ENCODE measurements at places on chromosomes 1 and 21. TPM values are rescaled to one million over a fixed set of nuclear protein-coding genes. Genes with fewer than 3 reads are reported as not detected.
A peak's percentile ranks its signal among the peaks of the same experiment; 100 is the strongest.

GRCh38 chr1:117735045-117735992 lies 129.5 kb downstream of the TENT5C start:
- H3K27me3 ChIP-seq = no peaks in the 10 kb centered on the region
- H3K27ac ChIP-seq = peak overlapping the region; percentile 92
- H3K36me3 ChIP-seq = peaks cover 3% of the 10 kb centered on the region
- peak; percentile 70 for DNase-seq
- H3K4me1 ChIP-seq = peaks cover 11% of the 10 kb centered on the region

GRCh38 chr21:35136586-35137219 lies 87.6 kb upstream of the RUNX1 start:
- H3K36me3 ChIP-seq = no peaks in the 10 kb centered on the region
- no peak overlapping the region for H3K4me3 ChIP-seq
- H3K27me3 ChIP-seq = no peaks in the 10 kb centered on the region
- no peak for DNase-seq

DNA sequence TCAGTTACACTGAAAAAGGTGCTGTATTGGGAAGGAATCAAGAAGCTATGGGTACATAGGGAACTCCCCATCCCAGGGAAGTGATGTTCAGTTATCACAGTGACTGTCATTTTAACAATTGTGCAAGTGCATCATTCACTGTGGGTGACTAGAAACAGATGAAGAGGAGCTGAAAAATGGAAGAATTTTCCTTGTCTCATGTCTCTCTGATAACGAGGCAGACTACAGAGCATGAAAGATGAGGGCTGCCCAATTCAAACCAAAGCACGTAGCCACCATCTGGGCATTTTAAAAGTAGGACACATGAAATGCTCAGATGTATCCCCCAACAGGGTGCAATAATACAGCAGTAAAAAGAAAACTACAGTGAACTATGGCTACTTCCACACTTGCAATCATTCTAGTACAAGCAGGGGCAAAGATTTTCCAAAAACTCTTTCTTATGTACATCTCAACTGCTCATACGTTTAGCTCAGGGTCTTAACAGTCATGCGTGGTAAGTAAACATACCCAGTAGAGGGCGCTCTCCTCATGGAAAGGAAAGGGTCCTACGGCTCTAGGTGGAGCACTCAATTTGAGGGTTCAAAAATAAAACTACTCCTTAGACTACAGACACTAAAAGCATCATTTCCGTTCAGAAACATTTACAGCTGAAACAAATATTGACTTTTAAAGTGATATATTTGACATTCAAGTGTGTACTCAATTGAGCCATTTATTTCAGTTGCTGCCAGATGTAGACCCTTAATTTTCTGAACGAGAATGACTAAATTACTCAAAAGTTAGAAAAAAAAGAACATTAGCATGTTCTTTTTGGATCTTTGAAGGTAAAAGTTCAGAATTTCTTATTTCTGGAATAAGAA lies 143.2 kb downstream of the KCTD3 start:
- no peak overlapping the region for H3K27ac ChIP-seq
- no peak for DNase-seq
- H3K4me3 ChIP-seq = no peak overlapping the region
- no peaks in the 10 kb centered on the region for H3K27me3 ChIP-seq
- H3K4me1 ChIP-seq = no peaks in the 10 kb centered on the region

DNA sequence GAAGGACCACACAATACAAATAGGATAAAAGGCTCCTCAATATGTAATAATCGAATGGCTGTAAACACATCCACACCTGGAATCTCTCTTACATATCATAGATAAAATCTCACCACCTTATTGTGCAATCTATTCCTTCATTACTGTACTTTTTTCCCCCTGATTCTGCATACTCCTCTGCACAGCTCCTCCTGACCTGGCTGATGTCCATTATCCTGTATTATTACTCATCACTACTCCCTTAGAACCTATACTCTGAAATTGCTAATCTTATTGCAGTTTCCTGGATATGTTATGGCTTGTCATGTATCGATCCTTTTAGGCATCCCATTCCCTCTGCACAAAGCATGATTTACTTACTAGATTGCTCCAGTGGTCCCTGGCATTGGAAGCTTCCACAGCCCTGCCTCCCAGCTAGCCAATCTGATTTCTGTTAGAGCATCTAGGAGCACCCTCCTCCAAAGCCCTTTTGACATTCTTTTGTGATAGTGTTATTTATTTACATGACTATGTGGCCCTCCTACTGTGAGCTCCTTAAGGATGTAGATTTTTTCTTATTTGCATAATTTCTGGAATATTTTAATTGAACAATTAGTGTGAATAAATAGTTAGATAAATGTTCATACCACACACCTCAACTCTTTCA lies 24.2 kb upstream of the PHGDH start:
- no peak overlapping the region for H3K4me3 ChIP-seq
- H3K27ac ChIP-seq = no peak overlapping the region
- DNase-seq = no peak
- no peaks in the 10 kb centered on the region for H3K4me1 ChIP-seq
- H3K36me3 ChIP-seq = no peaks in the 10 kb centered on the region

- H3K27ac ChIP-seq = no peak overlapping the region
- no peaks in the 10 kb centered on the region for H3K36me3 ChIP-seq
- no peak overlapping the region for H3K4me3 ChIP-seq
- no peaks in the 10 kb centered on the region for H3K4me1 ChIP-seq
- peaks cover 2% of the 10 kb centered on the region for H3K27me3 ChIP-seq
These were observed 27.4 kb upstream of the RC3H1 start for GRCh38 chr1:174049514-174049913.

DNA sequence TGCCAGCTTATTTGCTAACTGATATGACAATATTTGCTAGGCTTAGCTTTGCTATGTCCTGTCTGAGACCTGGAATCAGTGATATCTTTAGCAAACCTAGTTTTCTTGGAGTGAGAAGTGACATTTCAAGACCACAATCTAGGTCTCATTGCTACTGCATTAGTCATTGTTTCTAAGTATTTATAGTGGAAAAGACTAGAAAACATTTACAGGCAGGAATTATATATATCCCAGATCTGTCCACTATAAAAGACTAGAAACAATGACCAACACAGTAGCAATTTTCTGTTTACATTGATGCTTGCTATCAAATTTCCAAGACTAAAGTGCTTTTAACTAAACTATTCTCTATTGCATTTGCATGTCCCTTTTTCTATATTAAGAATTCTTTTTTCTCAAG lies 5.0 kb upstream of the RGS18 start:
- no peak for DNase-seq
- H3K27me3 ChIP-seq = no peaks in the 10 kb centered on the region
- no peaks in the 10 kb centered on the region for H3K36me3 ChIP-seq
- H3K4me3 ChIP-seq = no peak overlapping the region

Gene ANKRD34A
- 3.8 TPM for total RNA-seq

Measured in activated CD8-positive, alpha-beta memory T cell treated with anti-CD3 and anti-CD28 coated beads, Interleukin-2, amount 10 ng/mL, durations not matched to agents 7 days and 5 days (primary cell).